ENCODE measurements at places on chromosomes 5 and 9.

GRCh38 chr5:73155271-73156222, 17.4 kb upstream of the TMEM174 start:
- no peak for DNase-seq

DNA sequence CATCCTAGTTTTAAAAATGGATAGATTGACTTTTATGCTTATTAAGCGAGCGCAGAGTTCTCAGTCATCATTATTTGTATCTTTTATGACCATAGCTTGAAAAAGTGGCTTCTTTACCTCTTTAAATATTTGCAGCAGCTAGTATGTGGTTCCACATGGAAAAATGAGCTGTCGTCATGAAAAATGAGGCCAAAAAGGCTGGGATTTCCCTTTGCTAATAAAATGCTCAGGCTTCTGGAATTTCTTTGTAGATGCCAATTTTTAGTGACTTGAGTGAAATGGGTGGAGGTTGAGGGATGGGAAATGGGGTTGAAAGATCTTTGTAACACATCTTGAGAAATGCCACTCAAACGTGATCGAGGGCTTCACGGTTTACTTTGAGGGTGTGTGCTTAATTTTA, 35.2 kb downstream of the RAI14 start:
- no peak for DNase-seq

DNA sequence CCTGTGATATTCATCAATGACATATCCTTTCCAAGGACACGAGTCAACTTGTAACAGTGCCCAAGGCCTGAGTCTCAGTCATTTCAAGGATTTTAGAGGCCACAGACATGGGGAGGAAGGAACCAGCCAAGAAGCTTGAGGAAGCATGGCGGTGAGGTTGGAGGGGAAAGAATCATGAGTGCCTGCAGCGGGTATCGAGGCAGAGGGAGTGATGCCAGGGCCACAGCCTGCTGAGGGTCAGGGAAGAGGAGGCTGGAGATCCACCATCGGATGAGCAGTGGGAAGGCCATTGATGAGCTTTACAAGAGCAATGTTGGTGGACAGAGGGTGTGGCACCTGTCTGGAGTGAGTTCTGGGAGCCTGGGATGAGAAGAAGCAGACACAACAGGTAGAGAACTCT, 88.5 kb upstream of the IER5L start:
- no peak for DNase-seq

DNA sequence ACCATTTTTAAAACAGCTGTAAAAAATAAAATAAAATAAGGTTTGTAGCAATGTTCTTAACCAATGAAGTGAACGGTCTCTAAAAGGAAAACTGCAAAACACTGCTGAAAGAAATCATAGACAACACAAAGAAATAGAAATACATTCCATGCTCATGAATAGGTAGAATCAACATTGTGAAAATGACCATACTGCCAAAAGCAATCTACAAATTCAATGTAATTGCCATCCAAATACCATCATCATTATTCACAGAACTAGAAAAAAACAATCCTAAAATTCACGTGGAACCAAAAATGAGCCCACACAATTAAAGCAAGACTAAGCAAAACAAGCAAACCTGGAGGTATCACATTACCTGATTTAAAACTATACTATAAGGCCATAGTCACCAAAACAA, 67.6 kb upstream of the RGMB start:
- no peak for DNase-seq

DNA sequence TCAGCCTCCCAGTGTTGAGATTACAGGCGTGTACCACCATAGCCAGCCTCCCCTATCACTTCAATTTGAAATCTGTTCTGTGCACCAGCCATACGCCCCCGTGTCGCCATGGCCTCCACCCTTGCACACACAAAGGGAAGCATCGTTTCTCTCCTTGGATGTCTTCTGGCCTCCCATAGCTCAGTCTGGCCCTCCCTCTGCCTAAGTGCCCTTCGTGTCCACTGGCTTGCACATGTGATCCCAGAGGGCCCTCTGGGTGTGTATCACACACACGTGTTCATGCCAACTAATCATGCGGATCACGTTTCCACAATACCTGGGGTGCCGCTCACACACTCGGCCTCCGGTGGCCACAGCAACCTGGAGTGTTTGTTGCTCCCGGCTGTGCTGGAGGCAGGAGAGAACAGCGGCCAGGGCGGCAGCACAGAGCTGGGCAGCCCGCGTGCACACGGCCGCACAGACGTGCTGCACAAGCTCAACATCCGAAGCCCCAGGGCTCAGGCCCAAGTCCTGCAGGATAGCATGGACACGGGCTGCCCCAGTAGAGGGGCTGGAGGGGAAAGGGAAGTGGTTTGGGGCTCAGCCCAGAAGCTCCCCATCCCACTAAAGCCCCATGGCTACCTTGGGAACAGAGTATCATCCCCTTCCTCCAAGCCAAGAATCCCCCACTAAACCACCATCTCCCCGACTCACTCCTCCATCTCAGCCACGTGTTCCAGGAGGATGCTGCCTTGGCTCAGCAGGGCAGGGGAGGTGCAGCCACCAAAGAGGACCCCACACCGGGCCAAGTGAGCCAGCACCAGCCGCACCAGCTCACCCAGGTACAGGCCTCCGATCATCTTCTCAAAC, 10.9 kb downstream of the HK3 start:
- no peak for DNase-seq

DNA sequence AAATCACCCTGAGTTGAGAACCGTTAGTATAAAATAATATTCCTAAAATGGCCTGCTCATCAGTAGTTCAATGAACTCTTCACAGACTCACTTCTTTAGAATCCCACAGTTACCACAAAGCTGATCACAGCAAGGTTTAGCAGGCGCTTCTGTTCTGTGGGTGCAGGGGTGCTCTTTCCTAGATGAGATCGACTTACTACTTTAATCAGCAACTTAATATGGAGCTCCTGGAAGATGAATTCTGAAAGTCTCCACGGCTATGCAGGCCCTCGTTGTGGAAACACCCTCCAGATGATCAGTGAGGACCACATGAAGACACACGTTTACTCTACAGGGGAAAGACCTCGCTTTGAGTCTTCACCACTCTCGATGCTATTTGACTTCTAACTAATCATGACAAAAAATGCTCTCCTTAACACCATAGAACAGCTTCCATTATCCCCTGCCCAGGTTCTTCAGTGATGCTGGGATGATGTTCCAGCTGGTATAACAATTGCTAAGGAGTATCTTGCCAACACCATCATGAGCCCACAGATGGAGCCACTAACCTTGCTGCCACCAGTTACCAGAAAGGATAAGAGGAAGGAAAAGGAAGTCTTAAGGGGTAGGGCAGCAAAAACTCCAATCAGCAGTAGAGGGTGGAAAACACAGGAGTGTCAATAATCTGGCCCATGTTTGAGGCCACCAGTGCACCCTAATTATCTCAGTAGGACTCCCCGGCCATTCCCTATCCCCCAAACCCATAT, 17.9 kb upstream of the GPX8 start:
- no peak for DNase-seq

- no peak for DNase-seq
Observed at GRCh38 chr9:95438561-95439357, 78.0 kb downstream of the PTCH1 start.

DNA sequence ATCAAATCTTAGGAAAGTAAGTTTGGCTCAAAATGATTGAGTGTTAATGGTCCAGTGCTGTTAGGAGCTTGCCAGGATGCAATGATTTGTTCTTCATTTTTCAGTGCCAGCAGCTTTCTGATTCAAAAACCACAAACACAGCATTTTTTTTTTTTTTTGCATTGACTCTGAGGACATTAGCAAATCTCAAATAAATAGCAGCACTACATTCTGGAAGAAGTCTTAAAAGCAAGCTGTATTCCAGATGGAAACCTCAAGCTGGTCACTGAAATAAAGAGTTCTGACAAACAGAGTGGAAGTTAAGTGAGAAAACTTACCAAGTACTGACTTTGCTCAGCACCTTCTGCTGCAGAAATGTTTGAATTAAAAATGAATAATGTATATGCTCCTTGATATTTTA, 1653.1 kb upstream of the CDH9 start:
- no peak for DNase-seq

DNA sequence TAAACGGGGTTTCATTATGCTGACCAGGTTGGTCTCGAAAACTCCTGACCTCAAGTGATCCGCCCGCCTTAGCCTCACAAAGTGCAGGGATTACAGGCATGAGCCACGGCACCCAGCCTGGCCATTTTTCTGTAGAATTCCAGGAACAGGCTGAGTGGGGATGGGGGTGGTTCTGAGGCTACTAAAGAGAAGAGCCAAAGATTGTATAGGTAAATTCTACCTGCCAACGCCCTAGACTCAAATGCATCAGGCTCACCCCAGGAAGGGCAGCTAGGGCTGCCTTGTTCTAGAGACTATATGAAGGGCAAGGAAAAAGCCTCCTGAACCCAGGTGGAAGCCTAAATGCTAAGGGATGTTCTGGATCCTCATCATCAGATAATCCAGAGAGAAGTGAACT, 1.6 kb upstream of the C5orf52 start:
- no peak for DNase-seq

DNA sequence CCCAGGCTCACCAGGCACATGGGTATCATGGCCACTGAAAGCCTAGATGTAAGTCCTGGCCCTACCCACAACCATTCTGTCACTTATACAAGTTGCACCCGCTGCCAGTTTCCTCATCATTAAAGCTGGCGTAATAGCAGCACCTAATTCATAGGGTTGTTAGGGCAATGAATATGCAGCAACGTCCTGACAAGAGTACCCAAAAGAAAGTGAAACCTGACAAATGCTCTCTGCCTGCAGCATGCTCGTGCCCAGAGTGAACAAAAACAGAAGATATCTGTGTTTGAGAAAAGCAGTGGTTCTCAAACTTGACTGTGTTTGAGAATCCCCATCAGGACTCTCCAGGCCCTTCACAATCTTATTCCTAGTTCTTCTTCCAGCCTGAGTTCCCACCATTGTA, 632.4 kb downstream of the SEMA5A start:
- DNase-seq: no peak

- no peak for DNase-seq
Observed at GRCh38 chr5:71623221-71623794, 36.2 kb downstream of the MCCC2 start.

- no peak for DNase-seq
Observed at GRCh38 chr5:116075191-116075831, 9.5 kb upstream of the COMMD10 start.

- peak; percentile 7 for DNase-seq
Observed at GRCh38 chr9:108410161-108410560, 445.6 kb downstream of the ACTL7B start.

GRCh38 chr9:109886041-109886440, 106.0 kb downstream of the PALM2AKAP2 start:
- no peak for DNase-seq

- no peak for DNase-seq
Observed at GRCh38 chr5:15695215-15695731, 195.3 kb downstream of the FBXL7 start.

GRCh38 chr5:144429405-144429804, 258.7 kb downstream of the KCTD16 start:
- no peak for DNase-seq

- no peak for DNase-seq
Observed at GRCh38 chr9:115717298-115717697, 436.3 kb upstream of the PAPPA start.

DNA sequence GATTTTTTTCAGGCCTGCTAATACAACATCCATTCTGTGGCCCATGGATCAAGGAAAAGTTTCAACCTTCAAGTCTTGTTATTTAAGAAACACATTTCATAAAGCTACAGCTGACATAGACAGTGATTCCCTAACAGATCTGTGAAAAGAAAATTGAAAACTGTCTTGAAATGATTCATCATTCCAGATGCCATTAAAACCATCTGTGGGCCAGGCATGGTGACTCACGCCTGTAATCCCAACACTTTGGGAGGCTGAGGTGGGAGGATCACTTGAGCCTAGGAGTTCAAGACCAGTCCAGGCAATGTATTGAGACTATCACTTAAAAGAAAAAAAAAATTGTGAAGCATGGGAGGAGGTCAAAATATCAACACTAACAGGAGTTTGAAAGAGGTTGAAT, 6.0 kb downstream of the RAPGEF6 start:
- no peak for DNase-seq

- no peak for DNase-seq
Observed at GRCh38 chr5:151363673-151364072, 16.3 kb upstream of the SLC36A2 start.

DNA sequence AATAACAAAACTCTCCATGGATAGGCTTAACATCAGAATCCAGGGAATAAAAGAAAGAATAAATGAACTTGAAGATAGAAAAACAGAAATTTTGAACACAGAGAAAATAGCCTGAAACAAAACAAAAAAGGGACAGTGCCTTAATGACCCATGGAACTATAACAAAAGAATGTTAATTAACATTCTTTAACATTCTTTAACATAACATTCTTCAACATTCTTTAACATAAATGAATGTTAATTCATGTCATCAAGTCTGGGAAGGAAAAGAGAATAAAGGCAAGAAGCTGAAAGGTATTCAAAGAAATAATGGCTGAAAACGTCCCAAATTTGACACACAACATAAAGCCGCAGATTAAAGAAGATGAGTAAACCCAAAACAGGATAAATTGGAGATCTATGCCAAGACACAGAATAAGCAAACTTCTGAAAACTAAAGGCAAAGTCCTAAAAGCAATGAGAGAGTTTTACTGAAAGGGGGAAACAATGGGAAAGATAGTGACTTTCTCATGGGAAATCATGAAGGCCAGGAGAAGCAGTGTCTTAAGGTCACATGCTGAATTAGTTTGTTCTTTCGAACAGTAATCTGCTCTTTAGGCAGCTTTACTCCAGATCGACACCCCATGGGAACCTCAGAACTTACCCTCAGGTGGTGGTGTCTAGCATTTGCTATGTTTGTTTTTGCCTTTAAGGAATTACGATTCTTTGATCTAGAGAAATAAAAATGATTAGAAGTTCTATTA, 483.0 kb downstream of the KDM4C start:
- no peak for DNase-seq
